CD4-positive, alpha-beta T cell (primary cell): ENCODE measurements at places on chromosomes 4 and X.

DNA sequence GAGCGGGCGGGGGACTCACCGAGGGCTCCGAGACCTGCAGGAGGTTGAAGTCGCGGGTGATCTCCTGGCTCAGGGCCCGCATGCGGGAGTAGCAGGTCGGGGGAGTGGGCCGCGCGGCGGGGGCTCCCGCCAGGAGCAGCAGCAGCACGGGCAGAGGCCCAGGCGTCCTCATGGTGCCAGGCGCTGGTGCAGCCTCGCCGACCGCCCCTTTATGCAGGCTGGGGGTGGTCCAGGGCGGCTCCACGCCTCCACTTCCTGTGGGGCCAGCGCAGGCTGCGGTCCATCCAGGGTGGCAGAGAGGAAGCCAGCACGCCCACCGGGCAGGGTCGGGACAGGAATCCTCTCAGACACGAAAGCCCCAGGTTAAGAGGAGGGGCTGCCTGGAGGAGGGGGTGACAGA lies at the start of gene CYTL1:
CYTL1 (minus strand) TSS at position 185 of the 400 bp plus-strand sequence; CDS start at position 172, 13 bp downstream.
- DNase-seq: no peak

DNA sequence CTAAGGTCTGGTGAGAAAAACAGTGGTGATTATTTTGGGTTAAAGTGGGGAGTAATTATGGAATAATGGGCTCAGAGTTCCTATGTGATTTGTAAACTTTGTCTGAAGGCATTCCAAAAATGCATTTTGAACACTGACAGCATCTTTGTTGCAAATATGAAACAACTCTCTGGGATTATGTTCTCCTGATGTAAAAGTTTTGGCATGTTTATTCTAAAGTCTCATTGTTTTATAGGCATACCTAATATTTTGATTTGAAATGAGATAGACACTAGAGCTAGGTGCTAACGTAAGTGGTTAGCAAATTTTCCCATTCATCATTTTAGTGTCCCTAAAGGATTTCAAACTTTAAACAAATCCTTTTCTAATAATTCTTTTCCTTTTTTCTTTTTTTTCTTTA lies 140.9 kb upstream of the ANXA3 start:
- no peak for DNase-seq

DNA sequence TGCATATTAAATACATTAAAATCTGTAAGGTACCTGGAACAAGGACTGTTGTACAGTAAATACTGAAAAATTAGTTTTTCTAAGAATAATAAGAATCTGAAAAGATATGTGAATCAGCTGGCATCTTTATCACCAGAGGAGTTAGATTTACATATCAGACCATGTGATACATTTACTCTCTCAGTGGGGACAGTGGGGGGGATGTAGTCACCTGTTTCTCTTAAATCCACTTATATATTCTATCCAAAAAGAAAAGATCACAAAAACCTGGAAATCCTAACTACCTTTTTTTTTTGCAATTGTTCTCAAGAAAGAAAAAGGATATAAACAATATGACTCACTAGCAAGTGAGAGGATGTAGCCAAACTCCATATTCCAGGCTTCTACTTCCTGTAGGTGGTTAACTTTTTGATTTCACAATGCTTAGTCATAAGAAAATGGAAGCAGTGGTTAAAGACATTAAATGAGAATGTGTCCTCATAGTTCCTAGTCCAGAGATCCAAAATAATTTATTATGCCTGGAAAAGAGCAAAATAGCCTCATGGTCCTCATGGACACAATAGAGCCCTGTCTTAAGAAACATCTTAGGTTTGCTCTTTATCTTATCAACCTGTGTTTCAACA lies 22.5 kb upstream of the MYOZ2 start:
- DNase-seq: no peak

- DNase-seq: no peak
These were observed 16.6 kb downstream of the S100G start for GRCh38 chrX:16666541-16666940.

GRCh38 chr4:38026158-38026740 lies 66.1 kb downstream of the PTTG2 start:
- DNase-seq: no peak

GRCh38 chrX:12986886-12987285 lies 12.0 kb downstream of the TMSB4X start:
- no peak for DNase-seq

GRCh38 chrX:4668802-4669536 lies 955.5 kb upstream of the PRKX start:
- DNase-seq: no peak

GRCh38 chr4:109930464-109930863 lies 17.8 kb downstream of the EGF start:
- DNase-seq: no peak

- no peak for DNase-seq
These were observed 22.5 kb downstream of the ELF2 start for GRCh38 chr4:139154538-139154937.

DNA sequence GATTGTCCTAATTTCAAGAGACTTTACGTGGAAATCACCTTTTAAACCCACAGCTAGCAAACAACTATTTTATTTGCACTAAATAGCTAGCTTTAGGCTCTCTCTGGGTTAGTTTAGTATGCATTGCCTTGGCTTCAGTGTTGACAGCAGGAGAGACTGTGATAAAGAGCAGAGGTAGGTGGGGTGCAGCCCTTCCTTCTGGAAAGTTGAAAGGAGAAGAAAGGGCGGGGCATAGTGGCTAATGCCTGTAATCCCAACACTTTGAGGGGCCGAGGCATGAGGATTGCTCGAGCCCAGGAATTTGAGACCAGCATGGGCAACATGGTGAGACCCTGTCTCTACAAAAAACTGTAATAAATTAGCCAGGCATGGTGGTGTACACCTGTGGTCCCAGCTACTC lies 29.0 kb upstream of the TMEM154 start:
- DNase-seq: no peak

- no peak for DNase-seq
These were observed 26.8 kb upstream of the UGT2B4 start for GRCh38 chr4:69522554-69522953.

GRCh38 chr4:8746523-8747466 lies 124.8 kb downstream of the HMX1 start:
- no peak for DNase-seq

DNA sequence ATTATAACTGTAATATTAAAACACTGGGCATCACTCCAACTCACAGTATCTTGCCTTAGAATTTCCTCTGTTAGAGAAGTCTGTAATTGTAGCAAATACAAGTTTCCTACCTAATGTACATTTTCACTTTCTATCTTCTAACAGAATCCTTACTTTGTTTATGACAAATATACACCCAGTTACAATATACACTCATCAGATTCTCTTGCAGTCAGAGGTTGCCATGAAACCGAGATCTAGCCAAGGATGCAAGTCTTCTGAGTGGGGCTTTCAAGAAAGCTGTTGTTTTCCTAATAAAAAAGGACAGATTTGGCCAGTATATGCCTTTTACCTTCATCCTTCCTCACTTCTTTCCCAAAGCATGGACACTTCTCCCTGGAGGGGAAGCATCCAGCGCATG lies 228.9 kb downstream of the SCFD2 start:
- no peak for DNase-seq

DNA sequence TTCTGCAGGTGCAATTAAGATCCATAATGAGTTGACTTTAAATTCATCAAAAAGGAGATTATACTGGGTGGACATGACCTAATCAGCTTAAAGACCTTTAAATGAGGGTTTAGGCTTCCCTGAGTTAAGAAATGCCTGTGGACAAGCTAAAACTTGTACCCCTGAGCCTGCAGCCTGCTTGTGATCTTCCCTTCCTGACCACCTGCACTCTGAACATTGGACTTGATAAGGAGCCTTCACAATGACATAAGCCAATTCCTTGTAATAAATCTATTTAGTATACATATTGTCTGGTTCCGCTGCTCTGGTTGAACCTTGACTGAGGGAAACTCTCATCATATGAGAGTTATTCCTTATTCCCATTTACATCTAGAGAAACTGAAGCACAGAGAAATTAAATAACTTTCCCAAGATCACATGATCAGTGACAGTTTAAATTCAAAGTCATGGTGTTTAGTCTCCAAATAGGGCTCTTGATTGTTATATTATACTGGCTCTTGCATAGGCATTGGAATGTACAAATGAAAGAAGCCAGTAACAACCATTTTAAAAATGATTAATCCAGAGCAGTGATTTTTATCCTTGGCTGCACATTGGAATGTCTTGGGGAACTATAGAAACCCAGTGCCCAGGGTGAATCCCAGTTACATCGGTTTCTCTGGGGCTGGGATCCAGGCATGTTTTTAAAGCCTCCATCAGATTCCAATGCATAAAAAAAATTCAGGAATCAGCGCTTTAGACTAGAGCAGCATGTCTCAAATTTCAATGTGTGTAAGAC lies 136.1 kb downstream of the MSL3 start:
- no peak for DNase-seq

GRCh38 chrX:46957297-46957696 lies 45.1 kb downstream of the JADE3 start:
- no peak for DNase-seq

- no peak for DNase-seq
These were observed 306.0 kb upstream of the AADAT start for GRCh38 chr4:170395773-170396172.

- DNase-seq: no peak
These were observed 3.1 kb downstream of the SLC49A3 start for GRCh38 chr4:685679-686412.

DNA sequence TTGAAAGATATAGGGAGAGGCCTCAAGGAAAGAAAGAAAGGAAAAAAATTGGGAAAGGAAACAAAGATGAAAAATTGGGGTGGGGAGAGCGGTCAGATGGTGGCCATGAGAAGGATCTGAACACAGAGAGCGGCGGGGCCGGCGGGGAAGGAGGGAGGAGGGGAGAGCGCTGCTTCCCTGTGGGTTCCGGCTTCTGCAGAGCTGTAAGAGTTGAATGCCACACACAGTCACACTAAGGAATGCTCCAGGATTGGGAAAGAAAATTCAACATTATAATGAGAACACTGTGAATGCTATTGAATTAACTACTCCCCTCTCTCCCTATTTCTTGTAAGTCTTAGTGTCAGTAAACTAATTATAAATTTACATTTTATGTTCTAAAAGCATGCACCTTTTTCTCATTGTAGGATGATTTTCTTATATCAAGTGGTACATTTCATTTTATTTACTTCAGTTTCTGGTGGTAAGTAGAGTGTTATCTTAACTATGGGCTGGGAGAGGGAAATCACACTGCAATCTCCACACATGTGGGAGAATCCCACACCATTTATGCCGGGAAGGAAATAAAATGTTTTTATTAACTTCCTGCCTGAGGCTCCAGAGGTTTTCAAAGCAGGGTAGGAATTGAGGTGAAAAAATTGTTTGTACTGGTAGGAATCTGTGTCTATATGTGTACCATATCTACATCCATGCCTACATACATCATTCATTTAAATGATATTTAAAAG lies 904 bp downstream of the F11 start:
- no peak for DNase-seq

- DNase-seq: no peak
These were observed 122.9 kb downstream of the SYNPO2 start for GRCh38 chr4:119011607-119011988.
